ENCODE measurements at places on chromosomes 7 and 10. TPM values are rescaled to one million over a fixed set of nuclear protein-coding genes. Genes with fewer than 3 reads are reported as not detected.

Gene CCDC3
- 0.96 TPM for total RNA-seq

Gene RBP3
- not detected for total RNA-seq

Gene PPIF
- total RNA-seq: 60.7 TPM

Gene BLNK
- total RNA-seq: 5.5 TPM

Gene CYP2C19
- not detected for total RNA-seq

Gene CFAP69
- total RNA-seq: 1.1 TPM

Gene ADRB1
- total RNA-seq: 4.0 TPM

Gene FGFBP3
- not detected for total RNA-seq

Gene RET
- 1.2 TPM for total RNA-seq

Gene HOXA10
- total RNA-seq: 2.2 TPM

Gene VPS50
- total RNA-seq: 28.0 TPM

Gene C10orf105
- not detected for total RNA-seq

Gene RTKN2
- total RNA-seq: 1.9 TPM

Gene RP9
- 6.0 TPM for total RNA-seq

Gene OR2A5
- total RNA-seq: not detected

Gene H2BK1
- not detected for total RNA-seq

Gene IGFBP3
- total RNA-seq: 133 TPM

Gene ASB4
- not detected for total RNA-seq

Gene LRIT1
- total RNA-seq: not detected

Gene BHLHA15
- 0.85 TPM for total RNA-seq

Gene HYAL4
- total RNA-seq: under 0.01 TPM

Gene NRCAM
- 0.64 TPM for total RNA-seq

Gene NXPH1
- not detected for total RNA-seq

Gene ARHGEF5
- 14.9 TPM for total RNA-seq

Gene SDHAF3
- total RNA-seq: 9.6 TPM

Gene TMEM176A
- total RNA-seq: not detected

Gene SLC26A3
- not detected for total RNA-seq

Gene TMEM176B
- not detected for total RNA-seq

Gene MMP21
- total RNA-seq: not detected

Gene GRID2IP
- not detected for total RNA-seq

Gene UBE2D1
- 11.1 TPM for total RNA-seq

Gene OR2F2
- not detected for total RNA-seq

Gene PRKAR1B
- 11.3 TPM for total RNA-seq

Gene ZP3
- 43.9 TPM for total RNA-seq

Gene HTRA1
- 121 TPM for total RNA-seq

Gene RNLS
- 16.6 TPM for total RNA-seq

Gene ZNF485
- total RNA-seq: 5.8 TPM

Gene DUS4L
- total RNA-seq: 10.6 TPM

Gene TFR2
- total RNA-seq: 1.3 TPM

Gene C10orf67
- not detected for total RNA-seq

Gene ZNF777
- total RNA-seq: 5.5 TPM

Gene GSAP
- 9.2 TPM for total RNA-seq

Gene NKX2-3
- total RNA-seq: not detected

Gene KLLN
- total RNA-seq: 0.64 TPM

Gene KCNH2
- total RNA-seq: 0.21 TPM

Gene UPK3B
- 1.7 TPM for total RNA-seq

Gene ASZ1
- not detected for total RNA-seq

Gene ARL5B
- total RNA-seq: 14.9 TPM

Gene HOXA7
- total RNA-seq: not detected

Gene OR6V1
- total RNA-seq: not detected
